ENCODE measurements at places on chromosomes 4 and X. TPM values are rescaled to one million over a fixed set of nuclear protein-coding genes. Genes with fewer than 3 reads are reported as not detected.

Gene MAGEB2
- total RNA-seq: not detected

GRCh38 chr4:87445964-87446363 is 23.6 kb downstream of the NUDT9 start:
- DNase-seq: no peak

DNA sequence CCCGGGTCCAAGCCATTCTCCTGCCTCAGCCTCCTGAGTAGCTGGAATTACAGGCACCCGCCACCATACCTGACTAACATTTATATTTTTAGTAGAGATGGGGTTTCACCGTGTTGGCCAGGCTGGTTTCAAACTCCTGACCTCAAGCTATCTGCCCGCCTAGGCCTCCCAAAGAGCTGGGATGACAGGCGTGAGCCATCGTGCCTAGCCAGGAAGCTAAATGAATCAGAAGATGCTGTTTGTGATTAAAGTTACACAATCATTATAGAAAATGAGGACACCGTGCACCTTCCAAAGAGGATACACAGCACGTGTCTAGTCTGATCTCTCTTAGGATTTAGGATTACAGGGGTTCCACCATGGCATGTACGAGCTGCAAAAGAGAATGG is 99.6 kb downstream of the DHRSX start:
- DNase-seq: no peak

- DNase-seq: no peak
Observed at GRCh38 chrX:136228839-136229207, 22.4 kb downstream of the MAP7D3 start.

Measured in activated B cell treated with CpG ODN at 0.5 μM for 24 hours (primary cell).